CD4-positive, alpha-beta T cell (primary cell): ENCODE measurements at places on chromosomes 7 and 10.

DNA sequence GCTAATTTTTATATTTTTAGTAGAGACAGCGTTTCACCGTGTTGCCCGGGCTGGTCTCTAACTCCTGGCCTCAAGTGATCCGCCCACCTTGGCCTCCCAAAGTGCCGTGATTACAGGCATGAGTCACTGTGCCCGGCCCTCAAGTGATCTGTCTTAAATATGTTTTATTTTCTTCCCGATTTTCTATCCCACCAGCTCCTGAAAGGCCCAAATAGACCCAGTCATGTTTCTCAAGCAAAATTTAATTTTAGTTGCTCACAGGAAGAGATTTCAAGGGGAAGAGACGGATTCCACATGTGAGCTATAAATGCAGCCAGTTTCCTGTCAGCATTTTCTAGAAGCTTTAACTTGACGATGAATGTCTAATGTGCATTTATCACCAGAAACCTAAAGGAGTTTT, 12.0 kb downstream of the DENND10 start:
- no peak for DNase-seq

DNA sequence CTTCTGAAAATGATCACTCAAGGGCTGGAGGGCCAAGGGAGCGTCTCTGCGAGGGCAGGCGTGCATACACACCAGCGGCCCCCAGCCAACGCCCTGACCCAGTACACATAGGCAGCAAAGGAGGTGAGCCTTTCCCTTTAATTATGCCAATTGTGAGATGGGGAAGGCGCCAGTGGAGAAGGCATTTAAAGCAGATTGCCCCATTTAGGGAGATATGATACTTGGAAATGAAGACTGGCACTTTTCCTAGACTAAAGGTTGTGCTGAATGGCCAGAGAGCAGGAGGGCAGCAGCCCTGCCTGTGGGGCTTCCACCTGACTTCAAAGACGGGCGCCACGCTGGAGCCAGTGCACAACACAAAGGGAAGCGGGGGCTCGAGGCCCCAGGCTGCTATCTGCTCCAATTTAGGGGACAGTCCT, 24.1 kb downstream of the HIPK2 start:
- DNase-seq: no peak

DNA sequence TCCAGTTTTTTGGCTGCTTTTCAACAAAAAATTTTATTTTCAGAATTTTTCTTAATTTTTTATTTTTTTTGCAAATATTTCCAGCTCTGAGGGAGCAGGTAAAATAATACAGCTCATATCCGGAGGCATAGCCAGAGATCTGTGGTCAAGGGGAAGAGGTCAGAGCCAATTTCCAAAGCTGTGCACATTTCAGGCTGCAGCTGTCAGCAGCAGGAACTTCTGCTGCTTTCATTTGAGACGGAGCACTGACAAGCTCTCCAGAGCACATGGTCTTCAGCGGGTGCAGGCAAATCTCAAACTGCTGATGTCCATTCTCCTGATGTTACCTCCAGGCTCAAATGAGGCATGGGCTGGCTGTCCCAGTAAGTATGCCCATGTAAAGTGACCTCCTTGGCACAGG, 31.1 kb downstream of the SLC26A4 start:
- DNase-seq: no peak

DNA sequence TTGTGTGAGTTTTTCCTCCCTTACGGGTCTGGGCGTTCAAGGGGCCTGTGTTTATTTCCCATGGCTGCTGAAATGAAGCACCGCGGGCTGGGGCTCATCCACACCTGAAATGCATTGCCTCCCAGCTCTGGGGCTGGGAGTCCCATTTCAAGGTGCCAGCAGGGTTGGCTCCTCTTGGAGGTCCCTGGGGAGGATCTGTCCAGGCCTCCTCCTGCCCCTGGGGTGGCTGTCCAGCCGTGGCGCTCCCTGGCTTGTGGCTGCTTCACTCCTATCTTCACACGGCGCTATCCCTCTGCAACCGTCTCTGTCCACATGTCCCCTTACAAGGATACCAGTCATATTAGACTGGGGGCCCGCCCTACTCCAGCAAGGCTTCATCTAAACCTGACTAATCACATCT, 41.1 kb upstream of the CNPY1 start:
- DNase-seq: no peak

- no peak for DNase-seq
Measured at GRCh38 chr10:117462424-117462792, 80.1 kb upstream of the EMX2 start.

DNA sequence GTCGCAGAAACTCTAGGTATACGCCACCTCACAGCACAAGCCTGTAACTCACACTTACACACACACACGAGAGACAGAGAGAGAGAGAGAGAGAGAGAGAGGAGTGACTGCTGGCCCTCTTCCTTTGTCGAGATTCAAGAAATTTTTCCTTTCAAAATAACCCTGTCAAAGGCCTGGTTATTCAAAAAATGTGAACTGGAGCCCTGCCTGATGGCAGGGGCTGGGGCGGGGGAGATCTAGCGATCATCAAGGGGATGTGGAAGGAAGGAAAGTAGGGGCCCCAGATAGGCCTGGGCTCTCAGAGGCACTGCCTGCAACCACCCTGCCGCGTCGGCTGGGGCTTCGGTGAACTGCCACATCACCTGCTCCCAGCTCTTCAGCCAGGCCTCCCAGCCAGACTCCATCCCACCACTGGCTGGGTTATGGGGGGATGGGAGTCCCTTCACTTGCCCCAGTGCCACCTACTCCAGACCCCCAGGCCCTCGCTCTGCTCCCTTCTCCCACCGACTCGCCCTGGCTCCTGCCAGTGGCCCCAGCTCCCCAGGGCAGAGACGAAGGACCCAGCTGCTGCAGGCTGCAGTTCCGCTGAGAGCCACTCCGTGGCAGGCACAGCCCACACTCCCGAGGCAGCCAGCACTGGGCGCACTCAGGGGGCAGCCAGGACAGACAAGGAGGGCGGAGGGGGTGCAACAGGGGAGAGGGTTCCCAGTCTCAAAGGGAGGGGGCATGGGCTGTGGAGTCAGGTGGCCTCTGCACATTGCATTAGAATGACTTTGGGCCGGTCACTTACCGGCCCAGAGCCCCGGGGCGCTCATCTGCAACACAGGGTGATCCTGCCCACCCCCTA, 15.3 kb downstream of the KCNH2 start:
- DNase-seq: peak; percentile 56

GRCh38 chr7:12765431-12766100, 78.1 kb downstream of the ARL4A start:
- no peak for DNase-seq

GRCh38 chr7:159031135-159031701, 113.4 kb downstream of the VIPR2 start:
- DNase-seq: no peak
